ENCODE measurements at places on chromosomes 3 and 15.

GRCh38 chr3:51673802-51674654 lies 3.0 kb downstream of the TEX264 start:
- DNase-seq: no peak

DNA sequence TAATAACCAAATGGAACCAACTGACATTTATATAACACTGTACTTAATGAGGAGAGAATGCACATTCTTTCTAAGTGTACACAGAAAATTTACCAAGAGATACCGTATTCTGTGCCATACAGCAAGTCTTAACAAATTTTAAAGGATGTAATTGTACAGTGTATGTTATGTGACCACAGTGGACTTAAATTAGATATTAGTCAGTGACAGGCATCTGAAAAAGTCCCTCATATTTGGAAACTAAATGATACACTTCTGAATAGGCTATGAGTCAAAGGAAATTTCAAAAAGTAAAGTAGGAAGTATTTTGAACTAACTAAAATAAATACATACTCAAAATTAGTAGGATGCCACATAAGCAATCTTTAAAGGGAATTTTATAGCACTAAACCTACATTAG lies 59.6 kb upstream of the P3H2 start:
- DNase-seq: peak; percentile 59

- DNase-seq: peak; percentile 97
Observed at GRCh38 chr3:122415762-122416654, at the start of gene WDR5B. Gene WDR5B (minus strand): TSS chr3:122416062. CDS start chr3:122415528, 534 bp downstream.

DNA sequence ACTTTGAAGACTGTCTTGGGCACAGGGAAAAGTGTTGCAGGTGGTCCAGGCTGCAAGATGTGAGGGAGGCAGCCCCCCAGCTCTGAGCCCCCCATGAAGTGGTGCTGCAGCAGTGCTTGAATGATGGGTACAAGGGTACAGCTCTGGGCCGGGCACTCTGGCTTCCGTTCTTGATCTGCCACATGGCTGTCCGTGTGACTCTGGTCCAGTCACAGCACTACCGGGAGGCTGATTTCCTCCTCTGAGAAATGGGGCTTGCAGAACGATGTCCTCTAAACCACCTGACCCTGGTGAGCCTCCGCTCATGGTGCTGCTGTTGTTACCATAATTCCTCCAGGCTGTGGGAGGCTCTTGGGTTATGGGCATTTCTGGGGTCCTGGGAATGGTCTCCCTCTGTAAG lies 75.1 kb downstream of the FBLN2 start:
- DNase-seq: no peak

DNA sequence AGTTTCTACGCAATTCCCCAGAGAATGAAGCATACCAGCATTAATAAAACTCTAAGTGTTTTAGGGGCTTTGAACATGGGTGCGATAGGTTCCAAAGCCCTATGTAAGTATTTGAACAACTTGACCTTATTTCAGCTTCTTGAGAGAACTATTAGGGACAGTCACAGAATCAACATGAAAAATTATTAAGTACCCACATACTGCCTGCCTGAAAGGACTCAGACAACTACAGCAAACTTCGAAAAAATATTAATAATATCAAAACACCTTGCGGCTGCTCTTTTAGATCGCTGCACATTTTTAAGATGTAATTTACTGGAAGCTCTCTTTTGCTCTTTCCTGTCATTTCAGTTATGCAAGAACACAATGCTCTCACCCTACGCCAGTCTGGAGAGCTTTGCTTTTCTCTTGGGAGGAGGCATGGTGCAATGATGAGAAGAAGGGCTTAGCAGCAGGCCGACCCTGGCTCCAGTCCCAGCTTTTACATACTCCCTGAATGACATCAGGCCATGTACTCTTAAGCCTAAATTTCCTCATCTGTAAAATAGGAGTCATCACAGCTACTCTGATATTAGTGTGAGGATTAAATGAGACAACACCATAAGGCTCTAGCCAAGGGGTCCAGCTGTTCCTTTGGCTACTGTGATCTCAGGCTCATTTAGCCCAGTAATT lies 640.7 kb downstream of the FHIT start:
- no peak for DNase-seq

GRCh38 chr15:34275154-34275553 lies 50.3 kb downstream of the EMC4 start:
- no peak for DNase-seq

- DNase-seq: peak; percentile 97
Observed at GRCh38 chr3:170751083-170751898, 118.7 kb downstream of the RPL22L1 start.

DNA sequence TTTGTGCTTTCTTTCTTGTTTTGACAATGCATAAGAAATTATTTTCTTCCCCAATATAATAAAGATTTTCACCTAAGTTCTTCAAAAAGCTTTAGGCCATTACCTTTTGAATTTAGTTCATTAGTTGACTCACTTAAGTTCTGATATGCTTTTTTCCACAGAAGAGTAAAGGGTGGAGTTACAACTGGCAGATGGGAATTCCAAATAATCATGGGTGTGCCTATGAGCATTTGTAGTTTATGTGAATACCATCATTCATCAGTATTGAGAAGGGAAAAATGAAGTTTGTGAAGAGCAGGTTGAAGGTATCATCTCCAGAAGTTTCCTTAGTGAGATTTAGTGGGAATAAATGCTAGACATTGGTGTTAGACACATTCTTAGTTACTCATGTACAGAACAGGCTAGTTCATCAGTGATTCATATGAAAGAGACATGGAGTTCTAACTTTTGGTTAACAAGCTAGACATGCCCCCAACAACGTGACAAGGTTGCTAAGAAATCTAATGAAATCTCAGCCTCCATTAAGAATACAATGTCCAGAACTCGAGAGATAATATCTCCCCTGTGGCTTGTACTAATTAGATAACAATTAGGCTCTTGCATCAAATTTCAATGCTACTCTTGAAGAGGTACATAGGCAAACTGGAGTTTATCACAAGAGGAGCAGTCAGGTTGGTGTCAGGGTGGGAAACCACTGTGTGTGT lies 16.9 kb upstream of the ALCAM start:
- no peak for DNase-seq

- DNase-seq: no peak
Observed at GRCh38 chr3:38586546-38587520, 62.7 kb downstream of the SCN5A start.

GRCh38 chr3:155778462-155778861 lies 27.6 kb downstream of the C3orf33 start:
- peak; percentile 14 for DNase-seq

- DNase-seq: no peak
Observed at GRCh38 chr15:41780727-41781126, 6.4 kb downstream of the MAPKBP1 start.

DNA sequence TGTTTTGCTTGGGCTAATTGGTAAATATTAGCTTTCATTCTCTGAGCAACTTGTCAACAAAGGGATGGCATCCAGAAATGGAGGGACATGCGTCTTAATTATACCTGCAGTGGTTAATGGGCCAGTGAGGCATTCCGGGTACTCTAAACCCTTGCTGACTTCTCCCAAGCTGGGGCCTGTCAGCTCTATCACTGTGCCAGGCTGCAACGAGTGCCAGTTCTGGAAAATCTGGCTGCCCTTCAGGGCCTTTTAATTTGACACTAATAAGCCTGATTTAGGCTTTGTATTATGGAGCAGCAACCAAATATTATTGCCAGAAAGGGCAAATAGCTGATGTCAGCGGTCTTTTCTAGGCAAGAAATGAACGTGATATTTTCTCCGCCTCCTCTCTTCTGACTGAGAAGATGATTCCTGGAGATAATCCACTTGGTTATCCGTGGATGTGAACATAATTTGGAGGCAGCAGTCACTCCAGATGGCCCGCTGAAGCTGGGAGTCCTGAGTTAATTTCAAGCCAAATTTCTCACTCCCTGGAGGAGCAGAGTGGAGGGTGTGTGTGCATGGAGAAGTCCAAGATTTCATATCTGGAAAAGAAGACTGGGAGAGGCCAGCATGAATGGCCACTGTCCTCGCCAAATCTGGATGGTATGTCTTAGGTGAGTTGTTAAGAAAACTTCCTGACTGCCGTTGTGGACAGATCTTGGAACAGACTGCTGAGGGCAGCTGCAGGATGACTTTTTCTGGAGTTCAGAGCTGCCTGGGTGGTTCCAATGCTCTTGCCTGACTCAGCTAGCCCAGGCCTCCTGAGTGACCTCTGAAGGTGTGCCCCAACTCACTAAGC lies 44.4 kb upstream of the PSMD6 start:
- no peak for DNase-seq

- peak; percentile 82 for DNase-seq
Observed at GRCh38 chr15:44712346-44713005, 1.2 kb downstream of the B2M start.

- DNase-seq: no peak
Observed at GRCh38 chr3:66265649-66266048, 44.8 kb downstream of the SLC25A26 start.

GRCh38 chr3:76096836-76097588 lies 311.7 kb upstream of the ZNF717 start:
- no peak for DNase-seq

- DNase-seq: peak; percentile 16
Observed at GRCh38 chr3:39531066-39531465, 63.6 kb downstream of the MOBP start.

DNA sequence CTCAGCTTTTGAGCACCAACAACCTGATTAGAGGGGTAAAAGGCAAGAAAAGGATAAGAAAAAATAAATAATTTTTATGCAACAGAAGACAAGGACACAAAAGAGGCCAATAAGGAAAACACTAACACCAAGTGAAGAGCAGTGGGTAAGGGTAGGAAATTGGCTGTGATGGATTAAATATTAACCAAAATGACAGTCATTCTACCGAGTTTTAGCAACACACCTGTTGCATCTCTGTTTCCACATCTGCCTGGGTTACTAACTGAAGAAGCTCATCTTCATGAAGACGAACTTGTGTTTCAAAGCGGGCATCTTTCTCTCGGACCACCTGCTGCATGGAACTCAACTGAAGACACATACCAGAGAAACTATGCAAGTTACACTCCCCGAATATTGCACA lies 30.1 kb downstream of the GOLGB1 start:
- no peak for DNase-seq

DNA sequence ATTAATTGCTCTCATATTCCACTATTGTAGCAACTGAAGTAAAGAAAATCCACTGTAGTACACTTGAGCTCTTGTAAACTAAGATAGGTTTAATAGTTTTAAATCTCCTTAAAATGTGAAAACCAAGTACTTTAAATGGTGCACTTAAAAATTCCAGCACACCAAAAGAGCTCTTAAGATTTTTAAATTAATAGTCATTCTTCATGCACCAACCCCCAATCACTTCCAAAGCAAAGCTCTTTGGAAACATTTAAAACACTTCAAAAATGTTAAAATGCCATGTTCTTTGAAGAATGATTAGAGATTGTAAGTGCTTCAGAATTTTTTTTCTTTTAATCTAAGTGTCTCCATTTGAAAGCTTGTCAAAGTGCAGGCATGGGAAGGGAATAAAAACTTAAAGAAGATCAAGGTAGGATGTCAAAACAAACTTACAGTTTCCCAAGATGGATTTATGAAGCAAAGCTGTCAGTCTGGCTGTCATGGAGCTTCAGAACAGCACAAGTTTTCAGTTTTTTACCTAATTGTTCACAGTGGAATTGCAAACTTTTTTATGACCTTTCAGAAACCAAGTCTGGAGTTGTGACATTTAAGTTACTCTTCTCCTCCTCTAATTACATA lies 84.3 kb downstream of the ARPP21 start:
- no peak for DNase-seq

GRCh38 chr3:183541235-183541655 lies 14.3 kb downstream of the KLHL6 start:
- DNase-seq: no peak

DNA sequence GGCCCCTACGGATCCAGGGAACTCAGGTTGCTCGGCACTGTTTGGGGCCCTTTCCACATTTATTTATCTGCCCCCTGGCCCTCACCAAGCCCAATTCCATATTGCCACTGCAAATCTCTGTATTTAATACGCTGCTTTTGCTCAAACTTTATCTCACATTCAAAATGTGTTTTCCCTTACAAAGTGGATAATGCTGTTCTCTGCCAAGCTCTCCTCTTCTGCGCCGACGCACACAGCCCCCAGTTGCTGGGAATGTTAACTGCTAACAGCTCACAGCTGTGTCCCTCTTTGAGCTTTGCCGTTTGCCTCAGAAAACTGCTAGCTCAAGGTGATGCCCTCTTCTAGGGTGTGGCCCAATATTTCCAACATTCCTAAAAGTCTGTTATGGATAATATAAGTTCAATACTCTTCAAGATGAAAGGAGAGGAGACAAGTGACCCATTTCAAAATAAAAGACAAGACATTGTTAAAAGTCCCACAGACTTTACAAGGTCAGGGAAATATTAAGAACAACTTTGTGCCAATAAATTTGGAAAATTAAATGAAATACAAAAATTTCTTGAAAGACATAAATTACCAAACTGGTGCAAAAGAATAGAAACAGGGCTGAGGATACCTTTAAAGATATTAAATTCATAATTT lies 12.6 kb upstream of the FBN1 start:
- DNase-seq: no peak

GRCh38 chr3:128006061-128007032 lies 45.9 kb upstream of the SEC61A1 start:
- no peak for DNase-seq

DNA sequence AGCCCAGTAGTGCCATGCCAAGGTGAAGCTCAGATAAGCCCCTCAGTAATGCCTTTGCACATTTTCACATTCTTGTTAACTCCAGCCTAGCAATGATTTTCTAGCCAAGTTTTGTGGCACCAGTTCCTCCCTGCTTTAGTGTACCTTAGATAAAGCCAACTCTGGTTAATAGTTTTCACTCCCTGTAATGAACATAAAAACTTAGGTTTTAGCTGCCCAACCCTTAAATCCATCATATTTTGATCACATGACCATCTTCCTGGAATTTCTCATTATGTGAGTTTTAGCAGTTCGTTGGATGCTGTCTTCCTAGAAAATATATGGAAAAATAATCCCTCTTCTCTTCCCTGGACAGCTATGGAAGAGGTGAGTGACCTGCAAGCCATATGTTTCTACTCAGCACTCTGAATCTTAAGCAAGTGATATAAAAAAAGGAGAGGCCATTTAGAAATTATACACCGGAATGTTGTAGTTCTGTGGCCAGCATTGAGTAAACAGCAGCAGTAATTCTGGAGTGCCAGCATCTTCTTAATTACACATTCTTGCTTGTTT lies 62.2 kb upstream of the P2RY1 start:
- DNase-seq: no peak

DNA sequence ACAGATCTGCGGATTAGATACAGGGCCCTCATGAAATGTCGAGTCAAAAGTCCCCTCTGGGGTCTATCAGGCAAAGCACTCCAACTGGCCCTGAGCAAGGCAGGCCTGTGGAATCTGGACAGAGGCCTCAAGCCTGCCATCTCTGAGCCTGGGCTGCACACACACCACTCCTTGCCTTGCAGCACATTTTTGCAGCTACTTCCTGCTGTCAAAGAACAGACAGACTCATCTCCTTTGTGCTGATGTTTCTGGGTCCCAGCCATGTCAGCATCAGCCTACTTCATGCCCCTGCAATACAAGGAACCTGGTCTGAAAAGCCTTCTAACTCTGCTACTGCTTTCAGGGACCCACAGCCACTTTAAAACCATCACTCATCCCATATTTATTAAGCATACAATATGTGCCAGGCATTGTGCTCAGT lies 60.6 kb upstream of the IL12A start:
- DNase-seq: peak; percentile 72

Data from EL (cell line).